ENCODE measurements at places on chromosomes 13 and 19.

- no peak for DNase-seq
Measured at GRCh38 chr19:3131168-3131567, 4.7 kb upstream of the GNA15 start.

DNA sequence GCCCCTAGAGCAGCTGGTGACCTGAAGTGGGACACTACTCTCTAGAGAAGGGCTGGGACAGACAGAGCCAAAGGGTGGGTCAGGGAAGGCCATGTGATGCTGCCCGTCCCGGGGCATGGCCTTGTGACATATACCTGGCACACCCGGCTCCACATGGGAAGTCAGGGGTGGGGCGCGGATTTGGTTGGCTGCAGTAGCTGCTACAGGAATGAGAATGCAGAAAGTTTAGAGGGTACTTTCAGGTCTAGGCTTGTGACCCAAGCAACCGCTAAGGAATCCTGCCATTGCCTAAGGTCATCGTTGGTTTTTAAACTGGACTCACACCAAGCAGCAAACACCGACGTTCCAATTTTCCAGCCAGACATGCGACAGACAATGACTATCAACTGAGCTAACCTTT is 25.9 kb downstream of the RCBTB2 start:
- DNase-seq, result no peak

GRCh38 chr13:110419381-110419791 is 112.3 kb downstream of the COL4A2 start:
- DNase-seq, result no peak

DNA sequence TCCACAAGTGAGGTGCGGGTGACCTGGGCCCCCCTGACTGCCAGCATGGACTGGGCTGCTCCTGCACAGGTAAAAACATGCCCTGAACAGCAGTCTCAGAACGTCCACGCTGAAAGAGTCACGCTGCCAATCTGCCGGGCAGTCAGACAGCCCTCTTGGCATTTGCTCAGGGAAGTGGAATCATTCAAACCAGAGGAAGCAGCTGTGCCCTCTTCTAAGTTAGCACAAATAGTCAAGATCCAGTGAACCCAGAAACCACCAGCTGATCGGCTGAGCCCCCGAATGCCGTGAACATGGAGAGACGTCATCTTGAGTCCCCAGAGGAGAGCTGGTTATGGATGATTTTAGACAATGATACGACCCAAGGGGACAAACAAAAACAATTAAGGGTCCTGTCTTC is 34.4 kb downstream of the KLF2 start:
- DNase-seq, result no peak

GRCh38 chr13:101502618-101503017 is 50.1 kb downstream of the ITGBL1 start:
- DNase-seq, result no peak

DNA sequence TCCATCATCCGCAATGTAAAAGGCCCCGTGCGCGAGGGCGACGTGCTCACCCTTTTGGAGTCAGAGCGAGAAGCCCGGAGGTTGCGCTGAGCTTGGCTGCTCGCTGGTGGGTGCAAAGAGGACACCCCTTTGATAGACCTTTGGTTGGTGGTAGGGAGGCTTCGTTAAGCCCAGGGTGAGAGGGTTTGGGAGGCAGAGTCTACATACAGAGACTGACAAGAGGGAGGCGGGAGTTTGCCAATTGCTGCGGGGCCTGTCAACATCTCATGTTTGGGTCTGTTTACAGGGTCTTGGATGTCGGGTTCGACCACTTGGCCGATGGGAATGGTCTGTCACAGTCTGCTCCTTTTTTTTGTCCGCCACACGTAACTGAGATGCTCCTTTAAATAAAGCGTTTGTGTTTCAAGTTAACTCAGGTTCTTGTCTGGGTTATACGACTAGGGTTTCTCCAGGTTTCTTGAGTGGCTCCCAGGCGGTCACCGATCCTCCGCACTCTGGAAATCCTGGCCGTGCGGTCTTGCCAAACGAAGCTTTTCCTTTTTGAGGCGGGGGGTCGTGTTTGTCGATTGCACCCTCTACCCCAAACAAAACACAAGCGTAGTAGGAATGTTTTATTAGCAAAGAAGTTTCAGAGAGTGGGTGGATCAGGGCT is 816 bp downstream of the RPS28 start:
- DNase-seq, result no peak

- no peak for DNase-seq
Measured at GRCh38 chr19:49560358-49560900, 19.9 kb downstream of the NOSIP start.

GRCh38 chr13:51148952-51149573 is 38.0 kb upstream of the C13orf42 start:
- no peak for DNase-seq

- no peak for DNase-seq
Measured at GRCh38 chr13:26529441-26529840, 28.0 kb upstream of the WASF3 start.

DNA sequence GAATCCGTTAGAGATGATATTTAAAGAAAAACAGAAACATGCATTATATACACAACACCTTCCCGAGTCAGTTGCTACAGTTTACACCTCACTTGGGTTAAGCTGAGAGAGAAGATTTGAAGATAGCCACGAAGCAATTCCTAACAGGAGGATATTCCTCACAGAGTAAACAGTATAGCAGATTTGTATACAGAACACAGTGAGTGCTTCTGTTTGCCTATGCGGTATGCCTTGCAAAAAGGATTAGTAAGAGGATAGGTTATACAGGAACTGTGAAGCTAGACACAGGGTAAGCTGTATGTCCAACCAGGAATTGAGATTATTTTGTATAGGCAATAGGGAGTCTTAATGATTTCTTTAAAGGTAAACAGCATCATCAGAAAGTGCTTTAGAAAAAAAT is 471.8 kb downstream of the LIG4 start:
- DNase-seq, result no peak

GRCh38 chr19:2653710-2654707 is 48.5 kb downstream of the GNG7 start:
- DNase-seq, result no peak

- DNase-seq, result no peak
Measured at GRCh38 chr13:98133946-98134345, 8.9 kb upstream of the FARP1 start.
